ENCODE measurements at places on chromosomes 7 and 10.

DNA sequence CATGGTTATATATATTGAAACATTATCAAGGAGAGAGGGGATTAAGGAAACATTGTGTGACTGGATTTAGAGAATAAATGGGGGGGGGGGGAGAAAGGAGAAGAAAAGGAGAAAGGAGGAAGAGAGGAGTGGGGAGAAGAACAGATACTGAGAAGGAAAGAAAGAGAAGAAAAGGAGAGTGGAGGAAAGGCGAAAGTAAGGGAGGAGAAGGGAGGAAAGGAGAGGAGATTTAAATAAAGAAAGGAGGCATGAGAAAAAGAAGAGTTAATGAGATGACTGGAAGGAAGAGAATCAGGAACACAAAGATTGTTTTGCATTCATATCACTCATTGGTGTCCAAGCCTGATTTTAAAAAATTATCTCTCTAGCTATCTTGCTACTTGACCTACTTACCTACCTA is 16.1 kb upstream of the TSPAN12 start:
- DNase-seq: no peak

GRCh38 chr7:17009933-17010332 is 128.2 kb upstream of the AGR3 start:
- DNase-seq: no peak

DNA sequence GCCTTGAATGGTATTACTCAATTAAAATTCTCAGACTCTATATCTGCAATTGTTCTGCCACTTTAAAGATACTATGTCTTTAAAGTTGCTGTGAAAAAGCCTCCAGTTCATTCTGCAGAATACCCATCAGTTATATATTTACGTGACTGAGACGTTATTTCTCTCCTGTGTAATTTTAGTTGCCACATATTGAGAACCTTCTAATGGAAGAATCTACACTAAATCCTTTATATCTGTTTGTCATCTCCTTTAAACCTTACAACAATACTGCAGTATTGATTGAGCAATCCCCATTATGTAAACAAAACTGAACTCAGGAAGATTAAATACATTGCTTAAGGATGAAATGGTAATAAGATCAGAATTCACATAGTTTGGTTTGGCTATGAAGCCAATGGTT is 30.0 kb downstream of the GPR141 start:
- no peak for DNase-seq

DNA sequence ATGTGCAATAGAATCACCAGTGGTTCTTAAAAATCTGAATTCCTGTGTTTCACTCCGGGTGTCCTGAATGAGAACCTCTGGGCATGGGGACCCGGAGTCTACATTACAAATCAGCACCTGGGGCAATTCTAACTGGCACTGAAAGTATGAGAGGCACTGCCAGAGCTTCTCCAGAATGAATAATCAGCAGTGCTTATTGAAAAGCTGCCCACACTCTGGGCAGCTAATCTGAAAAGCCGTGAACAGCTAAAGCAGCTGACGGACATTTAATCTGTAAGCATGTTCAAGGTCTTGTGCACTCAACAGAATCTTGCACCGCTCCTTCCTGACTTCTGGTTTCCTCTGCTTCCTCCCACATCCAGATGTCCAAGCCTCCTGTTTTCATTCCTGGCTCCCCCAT is 113.3 kb upstream of the KIF5B start:
- DNase-seq: no peak

DNA sequence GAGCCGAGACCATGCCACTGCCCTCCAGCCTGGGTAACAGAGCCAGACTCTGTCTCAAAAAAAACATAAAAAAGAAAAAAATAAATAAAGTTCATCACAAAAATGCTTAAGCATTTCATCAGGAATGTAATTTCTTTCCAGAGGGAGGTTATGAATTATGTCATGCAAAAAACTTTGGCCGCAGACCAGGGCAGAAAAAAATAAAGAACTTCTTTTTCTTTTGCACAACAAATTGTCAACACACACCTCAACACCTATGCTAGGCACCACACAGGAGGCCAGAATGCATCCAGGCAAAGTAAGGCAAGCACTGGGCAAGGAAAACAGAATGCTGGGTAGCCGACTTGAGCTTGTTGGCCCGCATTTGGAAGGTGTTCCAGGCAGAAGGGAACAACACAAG is 3.9 kb downstream of the C10orf62 start:
- no peak for DNase-seq

DNA sequence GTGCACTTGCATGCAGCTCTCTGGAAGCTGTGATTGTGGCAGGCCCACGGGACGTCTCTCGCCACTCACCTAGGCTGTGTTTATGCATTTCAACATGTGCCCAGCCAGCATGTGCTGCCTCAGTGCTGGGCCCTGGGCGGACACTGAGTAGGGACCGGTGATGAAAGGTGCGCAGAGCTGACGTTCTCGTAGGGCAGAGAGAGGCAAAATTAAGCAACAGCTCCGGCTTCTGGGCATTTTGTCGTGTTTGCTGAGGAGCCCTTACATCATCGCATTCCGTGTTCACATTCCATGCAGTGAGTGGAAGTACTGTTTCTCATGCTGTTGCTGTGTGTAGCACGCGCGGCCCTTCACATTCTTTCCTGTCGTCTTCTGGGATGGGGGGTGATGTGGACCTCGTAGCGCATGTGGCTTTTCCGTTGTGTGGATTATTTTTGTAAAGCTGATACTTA is 50.5 kb downstream of the PRF1 start:
- DNase-seq: no peak

GRCh38 chr7:80679921-80680907 is 41.8 kb downstream of the CD36 start:
- DNase-seq: no peak

Data from stimulated activated CD8-positive, alpha-beta memory T cell treated with anti-CD3 and anti-CD28 coated beads, Interleukin-7, amount 100 ng/mL, for 1 hour (primary cell).